Lower lobe of right lung (tissue), 2 donors: ENCODE measurements at places on chromosomes 12 and 14. TPM values are rescaled to one million over a fixed set of nuclear protein-coding genes. Genes with fewer than 3 reads are reported as not detected.
A peak's percentile ranks its signal among the peaks of the same experiment; 100 is the strongest.

DNA sequence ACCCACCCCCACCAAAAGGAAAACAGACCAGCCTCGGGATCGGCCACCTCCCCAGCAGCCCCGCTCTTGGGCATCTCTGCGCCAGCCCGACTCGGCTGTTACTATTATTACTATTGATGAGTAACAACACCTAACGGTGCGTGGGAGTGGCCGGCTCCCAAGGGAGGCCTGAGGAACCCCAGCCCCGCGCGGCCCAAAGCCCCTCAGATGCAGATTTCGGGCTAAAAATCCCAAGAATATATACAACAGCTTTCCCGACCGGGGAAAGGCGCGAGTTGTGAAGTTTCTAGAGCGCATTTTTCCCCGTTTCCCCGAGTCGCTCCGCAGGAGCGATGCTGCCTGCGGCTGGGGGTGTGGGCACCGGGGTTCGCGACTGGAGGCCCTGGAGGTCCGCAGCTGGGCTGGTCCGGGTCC is 565 bp downstream of the NT5DC3 start:
- H3K36me3 ChIP-seq, result no peaks in the 10 kb centered on the region
- H3K4me1 ChIP-seq, result peaks cover 19% of the 10 kb centered on the region
- H3K27ac ChIP-seq, result peak overlapping the region; percentile 54
- no peaks in the 10 kb centered on the region for H3K27me3 ChIP-seq
- H3K4me3 ChIP-seq, result peak overlapping the region; percentile 73

DNA sequence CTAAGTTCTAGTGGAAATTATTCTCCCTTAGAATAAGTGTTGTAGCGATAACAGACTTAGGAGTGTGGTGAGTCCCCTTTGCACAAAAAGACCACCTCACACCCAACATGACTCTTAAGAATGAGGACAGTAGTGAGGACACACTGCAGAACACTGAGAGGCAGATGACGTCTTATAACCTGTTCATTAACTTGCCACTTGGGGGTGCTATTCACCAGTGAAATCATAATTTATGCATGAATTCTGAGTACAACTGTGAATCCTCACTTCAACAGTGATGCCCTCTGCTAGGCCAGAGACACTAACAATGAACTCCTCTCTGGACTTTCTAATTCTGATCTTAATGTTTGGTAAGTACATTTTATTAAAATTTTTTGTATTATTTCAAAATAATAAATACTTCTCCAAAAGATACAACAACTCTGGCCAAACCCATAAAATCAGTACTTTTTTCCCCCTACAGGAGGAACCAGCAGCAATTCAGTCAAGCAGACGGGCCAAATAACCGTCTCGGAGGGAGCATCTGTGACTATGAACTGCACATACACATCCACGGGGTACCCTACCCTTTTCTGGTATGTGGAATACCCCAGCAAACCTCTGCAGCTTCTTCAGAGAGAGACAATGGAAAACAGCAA is 274.7 kb downstream of the DAD1 start:
- H3K4me3 ChIP-seq, result no peak overlapping the region
- H3K36me3 ChIP-seq, result no peaks in the 10 kb centered on the region
- no peak overlapping the region for H3K27ac ChIP-seq
- DNase-seq, result no peak

DNA sequence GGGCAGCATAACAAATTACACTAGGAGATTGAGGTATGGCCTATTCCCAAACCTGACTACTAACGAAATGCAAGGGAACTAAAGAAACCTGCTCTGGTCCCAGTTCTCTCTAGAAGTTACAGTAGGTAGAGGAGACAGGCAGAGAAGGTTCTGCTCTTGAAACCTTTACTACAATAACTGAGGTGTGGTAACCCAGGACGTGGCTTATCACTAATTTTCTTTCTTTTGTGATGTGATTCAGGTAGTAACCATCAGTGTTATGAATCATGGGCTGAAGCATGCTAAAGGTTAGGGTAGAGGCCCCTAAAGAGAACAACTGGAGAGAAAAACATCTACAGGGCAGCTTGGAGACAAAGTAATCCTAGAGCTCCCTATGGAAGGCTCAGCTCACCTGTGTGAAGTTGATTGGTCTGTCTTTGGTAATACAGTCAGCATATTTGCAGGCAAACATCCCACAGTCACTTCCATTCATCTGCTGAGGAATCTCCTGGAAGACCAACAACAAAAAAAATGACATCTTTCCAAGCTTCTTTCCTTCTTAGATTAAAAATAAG is 41.8 kb upstream of the COL2A1 start:
- no peak overlapping the region for H3K4me3 ChIP-seq
- no peak overlapping the region for H3K27ac ChIP-seq
- no peak for DNase-seq
- peaks cover 77% of the 10 kb centered on the region for H3K36me3 ChIP-seq

The YLPM1 gene
- 58.0 TPM for total RNA-seq

GRCh38 chr12:121428883-121429282 is 29.0 kb downstream of the RNF34 start:
- no peaks in the 10 kb centered on the region for H3K4me1 ChIP-seq
- no peak overlapping the region for H3K4me3 ChIP-seq
- no peaks in the 10 kb centered on the region for H3K27me3 ChIP-seq

- DNase-seq, result peak; percentile 98
- peaks cover 5% of the 10 kb centered on the region for H3K36me3 ChIP-seq
- H3K27ac ChIP-seq, result peak within 1 kb of the TSS; percentile 85
- peaks cover 33% of the 10 kb centered on the region for H3K4me1 ChIP-seq
- peak within 1 kb of the TSS; percentile 96 for H3K4me3 ChIP-seq
Observed at GRCh38 chr12:131949431-131950181, at the start of gene EP400. EP400 (plus strand) TSS chr12:131949942; CDS start chr12:131960620, 10,678 bp downstream.

DNA sequence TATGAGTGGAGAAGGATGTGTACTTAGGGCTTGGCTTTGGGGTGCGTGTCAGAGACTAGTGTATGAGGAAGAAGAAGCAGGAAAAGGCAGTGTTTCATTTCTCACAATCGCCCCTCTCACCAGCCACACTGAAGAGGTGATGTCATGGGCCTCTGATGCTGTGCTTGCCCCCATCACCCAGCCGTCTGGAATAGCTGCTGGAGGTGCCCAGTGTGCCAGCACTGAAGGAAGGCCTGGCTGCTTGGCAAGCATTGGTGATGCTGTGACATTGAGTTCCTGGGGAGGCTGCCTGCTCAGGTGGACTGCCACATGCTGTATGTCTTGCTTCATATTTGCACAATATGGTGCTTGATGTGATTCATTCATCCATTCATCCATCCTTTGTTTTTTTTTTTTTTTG is 56.2 kb downstream of the CRADD start:
- peaks cover 4% of the 10 kb centered on the region for H3K4me1 ChIP-seq
- H3K36me3 ChIP-seq, result no peaks in the 10 kb centered on the region
- H3K4me3 ChIP-seq, result no peak overlapping the region
- no peak for DNase-seq

DNA sequence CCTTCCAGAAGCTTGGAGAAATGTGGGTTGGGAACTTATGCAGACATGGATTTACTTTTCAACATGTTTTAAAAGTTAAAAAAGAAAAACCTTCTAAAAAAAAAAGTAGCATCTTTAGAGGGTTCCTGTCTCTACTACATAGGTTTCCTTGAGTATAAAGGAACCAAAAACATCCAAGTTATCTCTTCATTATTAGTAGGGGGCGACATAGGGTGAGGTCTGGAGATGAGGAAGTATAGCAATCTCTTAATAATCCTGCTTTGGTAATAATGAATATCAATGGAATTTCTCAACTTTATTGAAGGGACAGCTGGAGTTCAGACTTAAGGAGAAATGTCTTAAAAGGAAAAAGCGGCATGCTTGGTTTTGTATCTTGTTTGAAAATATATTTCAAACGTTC is 6.5 kb upstream of the PLXNC1 start:
- DNase-seq, result no peak
- H3K4me1 ChIP-seq, result no peaks in the 10 kb centered on the region
- H3K27ac ChIP-seq, result no peak overlapping the region
- H3K4me3 ChIP-seq, result no peak overlapping the region
- no peaks in the 10 kb centered on the region for H3K27me3 ChIP-seq
- H3K36me3 ChIP-seq, result no peaks in the 10 kb centered on the region

The TOMM20L gene
- not detected for total RNA-seq
